Right lung (tissue), 10 donors: ENCODE measurements at places on chromosomes 6 and 20. TPM values are rescaled to one million over a fixed set of nuclear protein-coding genes. Genes with fewer than 3 reads are reported as not detected.

DNA sequence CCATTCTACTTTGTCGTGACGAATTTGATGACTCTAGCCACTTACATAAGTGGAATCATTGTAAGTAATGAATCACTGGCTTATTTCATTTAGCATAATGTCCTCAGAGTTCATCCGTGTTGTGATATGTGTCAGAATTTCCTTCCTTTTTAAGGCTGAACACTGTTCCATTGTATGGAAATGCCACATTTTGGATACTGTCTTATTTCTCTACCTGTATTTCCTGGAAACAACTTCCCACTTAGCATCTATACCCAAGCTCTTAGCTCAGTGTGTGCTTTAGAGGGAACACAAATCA, 28.8 kb upstream of the GGTLC1 start:
- no peak for DNase-seq

DNA sequence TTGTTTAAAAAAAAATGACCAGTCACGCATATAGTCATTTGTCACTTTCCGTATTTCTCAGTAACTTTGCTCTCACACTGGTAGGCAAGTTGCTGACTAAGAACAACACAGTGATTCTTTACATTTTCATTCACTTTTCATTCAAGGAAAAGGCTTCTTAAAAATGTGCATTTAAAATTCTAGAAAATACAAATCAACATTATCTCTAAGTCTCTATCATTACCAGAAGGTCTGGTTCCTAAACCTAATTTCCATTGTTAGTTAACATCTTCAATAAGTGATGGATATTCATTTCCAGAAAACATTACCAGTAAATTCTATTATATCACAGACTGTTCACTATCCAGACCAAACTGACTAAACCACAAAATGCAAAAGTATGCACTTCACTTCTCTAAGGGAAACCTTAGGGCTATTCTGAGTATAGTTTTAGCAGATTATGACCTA, 115.3 kb downstream of the AHI1 start:
- DNase-seq, result no peak

DNA sequence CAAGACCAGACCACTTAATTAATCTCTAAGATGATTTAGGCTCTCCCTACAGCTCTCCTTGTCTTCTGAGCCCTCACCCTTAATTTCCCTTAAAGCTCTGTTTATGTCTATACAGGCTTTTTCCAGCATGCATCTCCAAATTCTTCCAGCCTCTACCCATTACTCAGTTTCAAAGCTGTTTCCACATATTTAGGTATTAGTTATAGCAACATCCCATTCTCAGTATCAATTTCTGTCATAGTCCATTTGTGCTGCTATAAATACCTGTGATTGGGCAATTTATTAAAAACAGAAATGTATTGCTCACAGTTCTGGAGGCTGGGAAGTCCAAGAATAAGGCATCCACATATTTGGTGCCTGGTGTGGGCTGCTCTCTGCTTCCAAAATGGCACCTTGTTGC, 2.3 kb upstream of the SERPINB1 start:
- no peak for DNase-seq

DNA sequence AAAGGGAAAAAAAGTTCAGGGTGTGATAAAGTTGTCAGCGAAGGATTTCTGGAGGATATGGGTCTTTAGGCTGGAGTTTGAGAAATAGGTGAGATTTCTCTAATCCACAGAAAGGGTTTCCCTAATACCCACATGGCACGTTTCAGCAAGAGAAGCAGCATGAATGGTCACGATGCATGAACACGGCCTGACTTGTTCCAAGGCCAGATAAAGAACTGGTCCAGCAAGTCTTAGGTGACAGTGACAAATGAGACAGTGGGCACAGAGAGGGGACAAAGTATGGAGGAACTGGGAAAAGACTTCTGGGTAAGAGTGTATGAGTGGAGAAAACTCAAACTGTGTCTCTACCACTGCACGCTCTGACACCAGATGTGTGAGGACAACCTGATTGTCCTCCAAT, 262.0 kb upstream of the FOXQ1 start:
- no peak for DNase-seq

DNA sequence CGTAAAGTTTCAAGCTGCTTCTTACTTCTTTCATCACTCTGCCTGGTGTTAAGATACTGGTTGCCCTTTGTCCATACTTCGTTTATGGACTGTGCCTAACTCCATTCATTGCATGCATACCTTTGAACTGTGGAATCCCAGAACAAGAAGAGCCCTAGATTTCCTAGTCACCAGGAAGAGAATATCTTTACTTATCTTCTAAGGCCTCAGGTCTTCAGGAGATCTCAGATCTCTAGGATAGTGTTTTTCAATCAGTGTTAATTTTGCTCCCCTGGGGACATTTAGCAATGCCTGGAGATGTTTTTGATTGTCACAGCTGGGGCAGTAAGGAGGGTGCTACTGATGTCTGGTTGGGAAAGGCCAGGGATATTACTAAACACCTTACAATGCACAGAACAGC, 35.5 kb upstream of the GJA1 start:
- DNase-seq, result no peak

- no peak for DNase-seq
Measured at GRCh38 chr6:159099276-159099675, 54.5 kb upstream of the TAGAP start.

- no peak for DNase-seq
Measured at GRCh38 chr6:145489583-145489982, 245.7 kb downstream of the EPM2A start.

DNA sequence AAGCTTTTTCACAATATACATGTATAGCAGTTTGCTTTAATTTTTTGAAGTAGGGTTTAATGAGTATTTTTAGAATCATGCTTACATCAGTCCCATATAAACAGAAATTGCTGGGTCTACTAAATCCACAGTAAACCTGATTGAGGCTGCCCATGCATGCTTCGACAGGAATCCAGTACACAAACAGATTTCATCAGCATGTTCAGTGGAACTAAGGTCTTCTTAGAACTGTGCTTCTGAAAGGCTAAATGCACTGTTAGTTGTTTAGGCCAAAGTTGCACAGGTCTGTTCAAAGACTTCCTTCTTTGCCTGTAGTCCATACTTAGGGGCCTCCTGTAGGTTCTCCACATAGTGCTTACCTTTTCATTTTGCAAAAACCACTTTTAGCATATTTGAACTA, 42.5 kb upstream of the THBS2 start:
- DNase-seq, result no peak

DNA sequence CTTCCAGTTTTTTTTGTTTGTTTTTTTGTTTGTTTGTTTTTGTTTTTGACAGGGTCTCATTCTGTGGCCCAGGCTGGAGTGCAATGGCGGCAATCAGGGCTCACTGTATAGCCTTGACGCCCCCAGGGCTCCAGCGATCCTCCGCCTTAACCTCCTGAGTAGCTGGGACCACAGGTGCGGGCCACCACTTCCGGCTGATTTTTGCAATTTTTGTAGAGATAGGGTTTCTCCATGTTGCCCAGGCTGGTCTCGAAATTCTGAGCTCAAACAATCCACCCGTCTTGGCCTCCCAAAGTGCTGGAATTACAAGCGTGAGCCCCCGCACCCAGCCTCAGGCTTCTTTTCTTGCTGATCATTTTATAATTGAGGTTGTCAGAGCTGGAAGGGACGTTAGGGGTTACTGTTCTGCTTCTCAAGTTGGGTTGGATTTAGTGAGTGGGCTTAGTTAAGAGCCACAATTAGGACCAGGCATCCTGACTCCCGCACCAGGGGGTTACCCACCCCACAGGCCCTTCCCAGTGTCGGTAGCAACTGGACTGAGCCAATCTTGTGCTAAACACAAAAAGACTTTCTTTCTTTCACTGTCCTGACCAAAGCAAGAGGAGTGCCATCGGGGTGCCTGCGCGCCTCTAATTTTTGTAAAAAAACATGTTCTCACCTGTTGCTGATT, 13.1 kb upstream of the ZSCAN9 start:
- DNase-seq, result no peak

DNA sequence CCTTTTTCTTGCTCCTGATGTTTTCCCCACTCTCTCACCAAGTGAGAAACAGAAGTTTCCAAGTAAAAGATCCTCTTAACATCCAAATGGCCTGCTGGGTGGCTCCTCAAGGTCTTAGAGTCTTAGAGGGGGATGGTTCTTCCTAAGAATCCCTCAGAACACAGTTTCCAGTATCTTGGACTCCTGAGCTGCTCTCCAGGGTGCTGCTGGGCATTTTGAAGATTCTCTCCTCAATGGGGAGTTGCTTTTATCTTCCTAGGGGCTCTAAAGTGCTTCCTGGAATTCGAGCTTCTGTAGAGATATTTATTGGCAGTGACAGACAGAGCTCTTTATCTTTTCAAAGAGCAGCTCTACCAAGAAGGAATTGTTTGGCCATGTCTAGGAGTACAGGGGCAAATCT, 70.8 kb upstream of the SLC35B3 start:
- DNase-seq, result no peak

GRCh38 chr20:48461091-48461734, 366.6 kb downstream of the PREX1 start:
- DNase-seq, result no peak

GRCh38 chr6:44222486-44223318, 693 bp upstream of the SLC29A1 start:
- no peak for DNase-seq

DNA sequence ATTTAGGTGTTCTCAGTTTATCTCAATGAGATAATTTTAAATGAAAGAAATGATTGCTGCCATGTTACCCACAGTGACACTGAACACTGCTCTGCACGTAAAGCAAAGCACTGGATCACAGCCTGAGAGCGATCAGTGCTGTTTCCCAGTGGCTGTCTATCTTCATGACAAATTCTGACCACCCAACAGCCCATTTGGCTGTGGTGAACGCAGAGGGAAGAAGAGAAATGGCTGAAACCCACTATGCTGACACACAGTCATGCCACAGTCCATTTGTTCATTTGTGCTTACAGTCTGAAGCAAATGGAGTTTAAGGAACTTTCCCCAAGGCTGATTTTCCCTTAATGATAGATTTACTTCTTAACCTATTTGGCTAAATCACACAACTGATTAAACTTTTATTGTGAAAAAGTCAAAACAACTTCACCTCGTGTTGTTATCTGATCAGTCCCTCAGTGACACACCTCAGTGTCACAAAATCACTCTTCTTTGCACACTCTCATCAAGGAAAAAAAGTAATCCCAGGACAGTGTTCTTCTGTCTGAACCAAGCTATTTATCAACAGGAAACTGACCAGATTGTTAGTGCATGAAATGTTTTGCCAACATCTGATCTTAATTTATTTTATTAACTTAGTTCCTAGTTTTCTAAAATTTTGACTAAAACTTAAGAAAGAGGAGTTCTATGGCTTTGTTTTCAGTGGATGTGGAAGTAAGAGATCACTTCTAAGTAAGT, 225.1 kb downstream of the TBX18 start:
- no peak for DNase-seq

GRCh38 chr20:17859002-17859615, 109.5 kb downstream of the SNX5 start:
- DNase-seq, result no peak

DNA sequence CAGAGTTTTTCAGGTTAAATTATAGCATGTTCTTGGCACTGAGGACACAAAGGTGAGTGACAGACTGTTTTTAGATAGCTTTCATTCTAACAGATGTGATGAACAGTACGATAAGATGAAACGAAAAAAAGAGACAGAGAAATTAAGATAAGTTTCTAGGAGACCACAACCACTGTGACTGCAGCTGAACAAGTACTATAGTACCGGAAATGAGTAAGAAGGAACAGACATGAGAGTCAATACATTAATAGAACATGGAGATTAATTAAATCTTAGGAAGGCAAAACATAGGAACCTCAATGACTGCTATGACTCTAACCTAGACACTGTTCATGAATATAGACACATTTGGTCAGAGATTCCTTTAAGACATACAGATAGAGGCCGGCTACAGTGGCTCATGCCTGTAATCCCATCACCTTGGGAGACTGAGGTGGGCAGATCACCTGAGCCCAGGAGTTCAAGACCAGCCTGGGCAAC, 40.2 kb downstream of the HBS1L start:
- DNase-seq, result no peak

DNA sequence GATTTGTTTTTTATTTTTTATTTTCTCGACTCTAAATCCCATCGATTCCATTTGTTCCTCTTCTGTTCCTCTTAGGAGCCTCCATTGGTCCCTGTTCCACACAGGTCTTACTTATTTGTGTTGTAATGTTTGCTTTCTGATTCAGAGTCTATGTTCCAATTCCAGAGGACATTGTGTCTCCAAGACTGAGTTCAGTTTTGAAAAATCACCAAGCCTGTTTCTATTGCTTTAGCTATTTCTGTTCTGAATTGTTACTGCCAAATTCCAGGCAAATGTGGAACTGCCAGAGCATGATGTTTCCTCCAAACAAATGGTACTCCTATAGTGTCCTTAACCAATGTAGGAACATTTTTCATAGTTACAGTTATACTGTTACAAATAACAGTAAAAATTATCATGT, 270.9 kb upstream of the SPTLC3 start:
- no peak for DNase-seq

- DNase-seq, result no peak
Measured at GRCh38 chr6:28340310-28341095, 4.6 kb upstream of the ZSCAN31 start.

GRCh38 chr6:168584249-168584648, 143.3 kb downstream of the SMOC2 start:
- peak; percentile 29 for DNase-seq

GRCh38 chr6:7566107-7566506, 23.9 kb upstream of the SNRNP48 start:
- DNase-seq, result no peak

GRCh38 chr6:34466242-34467185, 638 bp downstream of the PACSIN1 start:
- DNase-seq, result no peak

- no peak for DNase-seq
Measured at GRCh38 chr6:29790626-29791025, 37.0 kb upstream of the HLA-G start.

DNA sequence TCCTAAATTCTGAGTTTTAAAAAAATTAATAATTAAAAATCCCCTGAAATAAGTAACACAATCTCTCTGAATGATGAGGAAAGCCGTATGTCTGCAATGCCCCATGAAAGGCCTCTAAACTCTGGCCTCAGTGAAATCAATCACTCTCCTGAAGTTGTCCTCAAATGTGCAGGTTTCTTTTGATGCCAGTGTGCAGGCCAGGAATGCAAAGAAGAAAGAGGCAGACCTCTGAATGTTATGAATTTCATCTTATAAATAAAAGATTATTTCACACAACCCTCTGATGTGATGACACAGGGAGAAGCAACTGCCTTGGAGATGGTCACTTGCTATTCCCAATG, 121.8 kb downstream of the TBXT start:
- no peak for DNase-seq

- no peak for DNase-seq
Measured at GRCh38 chr6:135269481-135269891, 88.4 kb downstream of the MYB start.

- no peak for DNase-seq
Measured at GRCh38 chr6:24734166-24734565, 15.2 kb upstream of the C6orf62 start.

- DNase-seq, result no peak
Measured at GRCh38 chr6:129903082-129903481, 42.0 kb upstream of the TMEM244 start.

KIF6 gene
- polyA plus RNA-seq, result 2.6 TPM

PRDM13 gene
- not detected for polyA plus RNA-seq

PGC gene
- 6.8 TPM for polyA plus RNA-seq

VSX1 gene
- not detected for polyA plus RNA-seq

LST1 gene
- polyA plus RNA-seq, result 9.2 TPM

TSBP1 gene
- polyA plus RNA-seq, result 0.37 TPM

HLA-DRA gene
- 62.3 TPM for polyA plus RNA-seq

NECAB3 gene
- 19.3 TPM for polyA plus RNA-seq

RIPK1 gene
- 17.5 TPM for polyA plus RNA-seq

ARFGEF3 gene
- polyA plus RNA-seq, result 6.0 TPM
